ENCODE measurements at places on chromosomes 16 and 17.

- no peak for DNase-seq
These were observed 39.6 kb downstream of the WSB1 start for GRCh38 chr17:27333410-27333980.

DNA sequence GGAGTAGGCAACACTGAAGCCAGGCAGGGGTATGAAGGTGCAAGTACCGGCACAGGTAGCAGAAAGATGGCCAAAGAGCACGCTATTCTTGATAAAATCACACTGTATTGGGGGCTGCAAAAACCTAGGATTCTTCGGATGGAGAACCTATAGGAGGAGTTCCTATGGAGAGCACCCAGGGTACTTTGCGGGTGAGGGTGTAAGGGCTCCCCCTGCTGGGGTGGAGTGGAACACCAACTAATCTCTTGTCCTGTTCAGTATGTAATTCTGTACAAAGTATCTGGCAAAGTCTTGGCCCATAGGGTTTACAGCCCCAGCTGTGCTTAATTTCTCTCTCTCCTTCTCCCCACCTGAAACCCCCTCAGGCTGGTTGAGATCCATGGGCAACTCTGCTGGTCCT, 393.1 kb upstream of the ASIC2 start:
- no peak for DNase-seq

- DNase-seq = no peak
These were observed 788.7 kb upstream of the GOT2 start for GRCh38 chr16:59522826-59523225.

DNA sequence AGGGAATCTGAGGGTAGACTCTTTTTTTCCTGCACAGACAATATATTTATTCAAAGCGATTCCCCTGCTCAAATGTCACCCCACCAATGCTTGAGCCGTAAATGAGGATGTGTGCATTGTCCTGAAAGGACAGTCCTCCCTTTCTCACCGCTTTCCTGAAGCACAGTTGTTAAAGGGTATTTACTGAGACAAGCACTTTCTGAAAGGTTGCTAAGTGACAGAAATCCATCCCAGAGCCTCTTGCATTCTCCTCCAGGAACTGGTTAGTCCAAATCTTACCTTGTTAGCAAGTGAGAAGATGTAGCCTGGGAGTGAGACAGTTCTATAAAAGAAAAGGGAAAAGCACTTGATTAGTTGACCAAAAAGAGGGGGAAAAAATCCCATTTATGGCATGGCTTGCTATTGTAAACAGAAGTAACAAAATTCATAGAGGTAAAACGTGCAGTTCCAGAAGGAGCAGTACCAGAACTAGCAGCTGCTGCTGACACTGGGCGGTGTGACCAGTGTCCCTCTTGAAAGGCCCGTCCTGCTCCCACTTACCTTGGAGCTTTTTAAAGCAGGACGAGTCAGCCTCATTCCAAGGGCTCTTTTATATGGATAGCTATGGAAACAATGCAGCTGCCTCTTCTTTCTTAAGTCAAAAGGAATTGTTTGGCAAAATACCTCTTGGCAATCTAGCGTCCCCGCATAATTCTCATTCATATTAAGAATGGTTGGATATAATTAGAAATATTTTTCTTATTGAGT, at the start of gene MYH2:
Gene MYH2 (minus strand): TSS at position 563 of the 747 bp plus-strand sequence. CDS start 1,738 bp downstream, outside the sequence.
- DNase-seq = no peak

- DNase-seq = no peak
These were observed 40.8 kb downstream of the METRNL start for GRCh38 chr17:83119987-83120864.

DNA sequence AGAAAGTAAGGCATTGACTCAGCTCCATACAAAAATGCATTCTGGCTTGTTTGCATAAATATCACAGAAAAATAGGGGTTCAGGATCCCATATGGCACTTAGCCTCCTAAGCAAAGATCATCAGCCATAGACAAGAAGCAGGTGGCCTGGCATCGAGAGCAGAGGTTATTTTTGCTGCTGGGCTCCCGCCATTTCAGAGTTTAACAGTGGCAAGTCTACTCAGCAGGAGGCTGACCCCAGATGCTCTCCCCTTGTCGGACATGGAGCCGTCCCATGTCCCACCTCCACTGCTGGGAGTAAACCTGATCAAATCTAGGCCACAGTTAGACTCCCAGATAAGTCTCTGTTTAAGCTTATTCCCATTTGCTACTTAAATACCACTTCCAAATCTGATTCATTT, 269.1 kb downstream of the FTO start:
- no peak for DNase-seq

GRCh38 chr17:55563363-55563762, 52.1 kb upstream of the SMIM36 start:
- DNase-seq = no peak

DNA sequence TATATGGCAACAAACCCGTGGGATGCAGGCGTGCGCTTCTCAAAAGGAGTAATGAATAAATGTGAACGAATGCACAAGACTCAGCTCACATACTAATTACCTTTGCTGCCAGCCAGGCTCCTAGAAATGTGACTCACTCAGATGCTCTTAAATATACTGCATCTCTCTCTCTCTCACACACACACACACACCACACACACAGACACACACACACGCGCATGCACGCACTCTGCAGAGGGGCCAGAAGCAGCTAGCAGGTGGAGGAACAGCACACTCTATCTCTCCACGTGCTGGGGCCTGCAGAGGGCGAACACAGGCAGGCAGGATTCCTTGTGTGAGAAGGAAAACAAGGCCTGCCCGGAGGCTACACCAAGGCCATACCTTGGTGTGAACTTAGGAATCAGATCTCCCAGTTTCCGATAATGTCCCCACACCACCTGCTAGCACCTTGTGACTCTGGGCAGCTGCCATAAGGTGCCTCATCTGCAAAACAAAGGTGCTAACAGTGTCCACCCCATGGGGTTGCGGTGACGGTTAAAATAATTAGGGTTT, 5.3 kb downstream of the GPRC5B start:
- no peak for DNase-seq

DNA sequence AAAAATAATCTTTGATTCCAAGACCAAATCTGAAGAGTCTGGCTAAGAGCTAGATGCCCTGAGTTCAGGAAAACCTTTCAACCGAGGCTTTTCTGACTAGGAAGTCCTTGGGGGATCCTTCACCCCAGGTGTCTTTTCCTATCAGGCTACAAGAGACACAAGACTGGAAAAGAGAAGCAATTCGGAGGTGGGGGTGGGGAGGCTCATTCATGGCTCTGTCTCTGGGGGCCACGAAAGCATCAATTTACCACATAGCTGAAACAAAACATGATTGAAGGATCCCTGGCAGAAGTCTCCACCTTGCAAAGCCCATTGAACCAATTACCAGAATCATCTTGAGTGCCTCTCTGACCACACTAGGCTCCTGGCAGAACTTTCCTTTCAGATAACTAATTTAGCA, 239.8 kb upstream of the SALL1 start:
- DNase-seq = no peak

DNA sequence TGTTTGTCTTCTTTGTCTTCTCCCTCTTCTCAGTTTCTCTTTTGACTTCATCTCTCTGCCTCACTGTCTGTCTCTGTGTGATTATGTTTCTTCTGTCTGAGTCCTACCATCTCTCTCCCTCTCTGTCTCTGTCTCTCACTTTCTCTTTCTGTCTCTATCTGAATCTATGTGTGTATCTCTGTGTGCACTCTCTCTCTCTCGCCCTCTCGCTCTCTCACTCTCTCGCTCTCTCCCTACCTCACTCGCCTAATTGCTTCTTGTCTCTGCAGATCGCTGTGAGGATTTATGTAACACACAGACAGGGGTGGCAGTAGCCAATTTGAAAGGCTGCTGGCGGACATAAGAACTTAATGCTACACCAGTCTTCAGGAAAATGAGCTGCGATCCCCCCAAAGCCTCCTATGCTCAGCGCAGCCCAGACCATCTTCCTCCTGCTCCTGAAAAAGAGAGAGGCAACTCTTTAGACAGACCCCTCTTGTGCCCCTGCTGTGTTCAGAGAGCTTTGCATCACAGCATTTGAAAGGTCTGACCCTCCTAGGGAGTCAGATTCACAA, 140.9 kb downstream of the CCT6B start:
- no peak for DNase-seq

GRCh38 chr17:52546990-52547389, 388.5 kb upstream of the CA10 start:
- no peak for DNase-seq
